ENCODE measurements at places on chromosomes 12 and 14.

DNA sequence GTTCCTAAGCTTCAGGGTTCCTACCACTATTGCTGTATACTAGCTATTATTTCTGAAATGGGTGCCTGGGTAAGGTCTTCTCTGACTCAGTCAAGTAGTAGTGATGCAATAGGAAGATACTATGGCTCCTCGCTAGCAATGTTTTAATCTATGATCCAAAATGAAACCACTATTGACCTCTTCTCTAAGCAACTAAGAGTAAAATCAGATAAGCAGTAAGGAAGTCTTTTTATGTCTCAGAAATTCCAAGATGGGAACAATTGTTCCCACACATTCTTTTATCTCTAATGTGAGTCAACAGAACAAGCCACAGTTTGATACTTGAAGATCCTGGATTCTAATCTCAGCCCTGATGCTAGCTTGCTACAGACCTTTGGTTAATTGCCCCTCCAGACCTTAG, 45.1 kb downstream of the AREL1 start:
- no peak overlapping the region for H3K27ac ChIP-seq
- no peaks in the 10 kb centered on the region for H3K27me3 ChIP-seq
- peaks cover 65% of the 10 kb centered on the region for H3K36me3 ChIP-seq

DNA sequence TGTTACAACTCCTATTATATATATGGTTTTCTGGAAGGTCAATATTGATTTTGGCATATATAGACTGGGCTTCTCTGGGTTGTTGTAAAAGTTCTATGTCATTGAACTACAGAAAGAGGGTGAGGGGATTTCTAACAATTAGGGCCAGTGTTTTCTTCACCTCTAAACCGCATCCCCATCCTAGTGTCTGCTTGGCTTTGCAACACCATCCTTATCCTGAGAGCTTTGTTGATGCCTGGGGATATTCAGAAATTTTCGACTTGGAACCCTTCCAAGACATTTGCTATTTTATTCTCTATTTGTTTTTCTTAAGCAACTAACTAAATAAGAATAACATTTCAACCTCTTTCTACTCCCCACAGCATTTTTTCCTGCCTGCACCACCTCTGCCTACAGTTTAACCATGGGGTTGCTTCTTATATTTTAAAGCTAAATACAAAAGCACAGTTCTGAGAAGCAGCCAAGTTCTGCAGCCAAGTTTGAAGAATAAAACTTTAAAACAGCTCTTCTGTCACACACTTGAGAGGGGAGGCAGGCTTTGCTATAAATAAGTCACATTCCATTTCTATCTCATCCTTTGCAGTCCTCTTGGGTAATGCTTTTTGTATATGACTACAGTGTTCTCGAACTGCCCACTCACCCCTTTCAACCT, 53.4 kb downstream of the RGS6 start:
- no peak overlapping the region for H3K4me3 ChIP-seq
- H3K36me3 ChIP-seq, result no peaks in the 10 kb centered on the region
- DNase-seq, result no peak
- H3K4me1 ChIP-seq, result no peaks in the 10 kb centered on the region
- H3K27ac ChIP-seq, result no peak overlapping the region
- H3K27me3 ChIP-seq, result peaks cover 6% of the 10 kb centered on the region

- no peak for DNase-seq
- no peak overlapping the region for H3K27ac ChIP-seq
- no peak overlapping the region for H3K4me3 ChIP-seq
Observed at GRCh38 chr14:92391726-92392125, 68.8 kb downstream of the SLC24A4 start.

DNA sequence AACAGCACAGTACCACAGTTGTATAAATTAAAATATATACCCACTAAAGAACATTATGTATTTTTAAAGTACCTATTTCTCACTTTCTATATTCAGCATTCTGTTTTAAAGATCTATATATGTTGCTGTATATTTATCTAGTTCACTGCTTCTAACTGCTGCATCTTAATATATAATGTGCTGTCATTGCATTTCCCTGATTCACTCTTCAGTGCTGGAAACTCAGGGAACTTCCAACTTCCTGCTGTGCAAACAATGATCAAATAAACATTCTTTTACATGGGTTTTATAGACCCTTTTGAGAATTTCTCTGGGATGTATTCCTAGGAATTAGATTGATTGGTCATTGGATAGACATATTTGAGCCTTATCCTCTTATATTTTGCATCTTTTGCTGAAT, 379.1 kb downstream of the APAF1 start:
- no peaks in the 10 kb centered on the region for H3K36me3 ChIP-seq
- H3K27me3 ChIP-seq, result peaks cover 2% of the 10 kb centered on the region
- no peak for DNase-seq
- no peaks in the 10 kb centered on the region for H3K4me1 ChIP-seq

GRCh38 chr12:6538420-6539313, 4.3 kb downstream of the GAPDH start:
- H3K36me3 ChIP-seq, result peaks cover 33% of the 10 kb centered on the region
- H3K27me3 ChIP-seq, result peaks cover 27% of the 10 kb centered on the region
- no peak for DNase-seq
- H3K4me3 ChIP-seq, result no peak overlapping the region
- H3K27ac ChIP-seq, result peak overlapping the region; percentile 69
- H3K4me1 ChIP-seq, result peaks cover 41% of the 10 kb centered on the region

- H3K36me3 ChIP-seq, result no peaks in the 10 kb centered on the region
- no peak overlapping the region for H3K27ac ChIP-seq
- peaks cover 9% of the 10 kb centered on the region for H3K4me1 ChIP-seq
- H3K27me3 ChIP-seq, result peaks cover 4% of the 10 kb centered on the region
- DNase-seq, result peak; percentile 41
Observed at GRCh38 chr14:74973003-74973653, 17.7 kb upstream of the PGF start.

- H3K27ac ChIP-seq, result no peak overlapping the region
- peaks cover 18% of the 10 kb centered on the region for H3K4me1 ChIP-seq
- no peak overlapping the region for H3K4me3 ChIP-seq
- H3K27me3 ChIP-seq, result no peaks in the 10 kb centered on the region
Observed at GRCh38 chr12:26721800-26722199, 111.2 kb downstream of the ITPR2 start.

GRCh38 chr12:117034701-117035151, 64.5 kb downstream of the TESC start:
- H3K36me3 ChIP-seq, result peaks cover 5% of the 10 kb centered on the region
- H3K27me3 ChIP-seq, result peaks cover 4% of the 10 kb centered on the region
- no peak overlapping the region for H3K4me3 ChIP-seq
- no peak overlapping the region for H3K27ac ChIP-seq
- DNase-seq, result no peak

DNA sequence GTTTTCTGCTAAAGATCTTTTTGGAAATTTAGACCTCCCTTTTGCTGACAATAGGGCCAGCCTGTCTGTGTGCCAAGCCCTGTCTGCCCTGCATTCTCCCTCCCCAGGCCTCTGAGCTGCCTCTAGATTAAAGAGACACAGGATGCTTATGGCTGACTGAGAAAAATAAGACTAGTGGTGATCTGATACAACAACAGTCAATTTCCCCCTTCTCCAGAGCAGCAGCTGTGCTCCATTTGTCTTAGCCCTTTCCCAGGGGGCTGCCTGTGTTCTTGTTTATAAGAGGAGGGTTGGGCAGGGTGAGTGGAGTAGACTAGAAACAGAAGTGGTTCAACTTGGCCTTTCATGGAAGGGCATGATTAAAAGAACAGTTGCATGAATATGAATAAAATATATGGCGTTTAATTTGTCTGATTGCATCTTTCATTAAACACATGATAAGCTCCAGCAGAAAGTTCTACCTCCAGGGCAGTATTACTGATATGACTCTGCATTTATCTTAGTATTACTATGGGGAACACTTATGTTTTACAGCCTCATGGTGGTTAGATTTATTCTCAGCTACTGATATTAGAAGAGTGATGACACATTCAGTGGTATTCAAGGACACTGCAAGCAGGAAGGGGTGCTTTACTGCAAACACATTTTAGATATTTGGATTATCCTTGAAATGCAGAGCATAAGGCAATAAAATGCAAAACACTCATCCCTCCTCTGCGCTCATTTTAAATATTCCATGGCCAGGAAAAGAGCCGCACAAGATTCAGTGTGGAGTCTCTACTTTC, 150.2 kb upstream of the CLEC14A start:
- no peak overlapping the region for H3K27ac ChIP-seq
- no peaks in the 10 kb centered on the region for H3K36me3 ChIP-seq
- no peak for DNase-seq
- H3K27me3 ChIP-seq, result no peaks in the 10 kb centered on the region
- H3K4me1 ChIP-seq, result no peaks in the 10 kb centered on the region

DNA sequence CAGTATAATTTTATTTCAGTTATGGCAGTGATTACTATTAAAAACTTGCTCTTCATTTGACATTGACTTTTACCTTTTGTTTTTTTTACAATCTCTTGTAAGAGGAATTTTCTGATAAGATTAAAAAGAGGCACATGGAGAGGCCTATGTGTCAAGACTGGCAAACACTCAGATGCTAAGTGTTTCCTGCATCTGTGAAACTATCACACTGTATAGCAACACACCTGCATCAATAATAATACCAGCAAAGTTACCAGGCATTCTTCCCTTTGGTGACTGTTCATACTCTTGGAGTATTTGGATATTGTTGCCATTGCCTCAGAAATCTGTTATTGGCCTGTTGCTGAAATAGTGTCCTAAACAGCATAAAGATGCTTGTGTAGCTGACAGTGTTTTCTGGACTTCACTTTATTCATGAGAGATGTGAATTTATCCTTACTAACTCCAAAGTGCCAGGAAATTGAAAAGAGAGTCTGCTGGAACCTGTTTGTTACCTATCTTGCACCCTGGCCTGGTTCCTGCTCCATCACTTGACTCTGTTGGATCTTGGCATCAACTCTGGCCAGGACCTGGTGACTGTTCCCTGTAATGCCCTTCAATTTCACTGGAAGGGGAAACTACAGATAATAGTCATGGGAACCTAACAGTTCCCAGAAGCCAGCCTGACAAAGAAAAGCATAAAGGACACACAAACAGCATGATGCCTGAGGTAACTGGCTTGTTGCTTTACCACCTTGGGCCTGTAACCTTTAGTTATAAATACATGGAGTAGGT, 19.8 kb downstream of the SLC16A7 start:
- H3K27ac ChIP-seq, result peak overlapping the region; percentile 56
- no peak for DNase-seq
- no peaks in the 10 kb centered on the region for H3K27me3 ChIP-seq
- no peak overlapping the region for H3K4me3 ChIP-seq
- peaks cover 33% of the 10 kb centered on the region for H3K36me3 ChIP-seq

- H3K4me1 ChIP-seq, result peaks cover 7% of the 10 kb centered on the region
- H3K27me3 ChIP-seq, result peaks cover 2% of the 10 kb centered on the region
- no peak overlapping the region for H3K27ac ChIP-seq
- H3K36me3 ChIP-seq, result no peaks in the 10 kb centered on the region
Observed at GRCh38 chr12:116615141-116615861, 56.1 kb downstream of the MAP1LC3B2 start.

DNA sequence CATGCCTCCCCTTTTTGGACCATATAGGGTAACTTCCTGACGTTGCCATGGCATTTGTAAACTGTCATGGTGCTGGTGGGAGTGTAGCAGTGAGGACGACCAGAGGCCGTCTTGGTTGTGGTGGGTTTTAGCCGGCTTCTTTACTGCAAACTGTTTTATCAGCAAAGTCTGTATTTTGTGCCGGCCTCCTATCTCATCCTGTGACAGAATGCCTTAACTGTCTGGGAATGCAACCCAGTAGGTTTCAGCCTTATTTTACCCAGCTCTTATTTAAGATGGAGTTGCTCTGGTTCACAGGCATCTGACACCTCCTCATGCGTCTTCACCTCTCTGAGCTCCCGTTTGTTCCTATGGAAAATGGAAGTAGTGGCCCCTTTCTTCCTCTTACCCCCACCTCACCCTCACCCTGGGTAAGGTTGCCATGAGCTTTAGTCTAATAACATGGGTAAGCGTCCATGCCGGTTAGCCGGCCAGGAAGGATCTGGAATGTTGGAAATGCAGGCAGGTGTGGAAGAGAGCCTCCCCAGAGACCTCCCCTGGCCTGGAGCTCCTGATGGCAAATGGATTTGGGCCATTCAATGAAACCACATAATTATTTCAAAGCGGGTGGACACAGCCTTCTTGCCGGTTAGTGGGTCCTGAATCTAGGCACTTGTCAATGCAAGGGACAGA, 18.6 kb downstream of the HHIPL1 start:
- peaks cover 6% of the 10 kb centered on the region for H3K27me3 ChIP-seq
- H3K27ac ChIP-seq, result no peak overlapping the region
- no peak for DNase-seq
- no peaks in the 10 kb centered on the region for H3K36me3 ChIP-seq

GRCh38 chr14:50045039-50045711, 71.2 kb downstream of the VCPKMT start:
- H3K27ac ChIP-seq, result peak overlapping the region; percentile 96
- DNase-seq, result peak; percentile 81
- H3K27me3 ChIP-seq, result no peaks in the 10 kb centered on the region
- peaks cover 21% of the 10 kb centered on the region for H3K36me3 ChIP-seq
- peak overlapping the region; percentile 59 for H3K4me3 ChIP-seq
- H3K4me1 ChIP-seq, result peaks cover 74% of the 10 kb centered on the region

DNA sequence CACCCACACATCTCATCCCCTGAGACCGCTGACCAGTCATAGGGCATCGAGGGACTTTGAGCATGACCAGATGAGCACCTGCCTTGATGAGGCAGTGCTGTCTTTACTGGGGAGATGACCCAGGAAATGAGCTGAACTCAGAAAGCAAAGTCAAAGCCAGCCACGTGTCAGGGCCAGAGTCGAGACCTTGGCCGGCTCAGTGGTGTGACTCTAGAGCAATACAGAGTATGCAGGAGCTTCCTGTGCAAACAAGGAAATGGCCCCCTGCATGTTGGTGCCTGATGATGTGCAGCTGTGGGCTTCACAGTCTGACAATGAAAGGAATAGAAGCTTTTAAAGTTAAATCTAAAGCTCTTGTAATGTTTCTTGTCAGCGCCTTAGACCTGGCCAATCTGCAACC, 332.9 kb downstream of the PCNX1 start:
- no peak overlapping the region for H3K4me3 ChIP-seq
- no peaks in the 10 kb centered on the region for H3K36me3 ChIP-seq
- H3K27me3 ChIP-seq, result peaks cover 3% of the 10 kb centered on the region
- no peak overlapping the region for H3K27ac ChIP-seq
- H3K4me1 ChIP-seq, result peaks cover 1% of the 10 kb centered on the region
- no peak for DNase-seq

DNA sequence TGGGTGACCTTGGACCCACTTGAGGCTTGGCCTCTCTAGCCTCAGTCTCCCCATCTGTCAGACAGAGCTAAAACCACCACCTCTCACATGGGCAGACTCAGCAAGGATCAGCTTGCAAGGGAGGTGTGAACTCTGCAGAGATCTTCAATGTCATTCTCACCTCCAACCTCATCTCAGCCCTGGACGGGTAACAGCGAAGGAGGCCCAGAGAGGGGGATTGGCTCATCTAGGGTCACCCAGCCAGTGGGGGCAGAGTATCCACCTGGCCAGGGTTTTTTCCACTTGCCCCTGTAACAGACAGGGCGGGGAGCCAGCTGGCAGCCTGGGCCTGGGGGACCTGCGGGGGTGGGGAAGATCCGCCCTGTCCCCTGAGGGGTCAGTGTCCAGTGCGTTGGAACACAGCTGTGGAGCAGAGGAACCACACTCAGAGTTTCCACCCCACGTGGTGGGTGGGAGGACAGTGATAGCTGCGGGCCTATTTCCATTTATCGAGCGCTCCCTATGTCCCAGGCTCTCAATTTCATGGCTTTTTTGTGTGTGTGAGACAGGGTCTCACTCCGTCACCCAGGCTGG, 27.4 kb downstream of the DTX1 start:
- peaks cover 85% of the 10 kb centered on the region for H3K4me1 ChIP-seq
- H3K27me3 ChIP-seq, result peaks cover 10% of the 10 kb centered on the region
- peak overlapping the region; percentile 79 for H3K4me3 ChIP-seq
- H3K36me3 ChIP-seq, result no peaks in the 10 kb centered on the region
- H3K27ac ChIP-seq, result peak overlapping the region; percentile 91
- peak; percentile 46 for DNase-seq

- no peak overlapping the region for H3K4me3 ChIP-seq
- no peaks in the 10 kb centered on the region for H3K36me3 ChIP-seq
- H3K4me1 ChIP-seq, result peaks cover 14% of the 10 kb centered on the region
- no peak overlapping the region for H3K27ac ChIP-seq
- DNase-seq, result no peak
Observed at GRCh38 chr12:51888316-51889215, 663 bp downstream of the ANKRD33 start.
